ENCODE measurements at places on chromosomes 12 and 14. TPM values are rescaled to one million over a fixed set of nuclear protein-coding genes. Genes with fewer than 3 reads are reported as not detected.

GRCh38 chr12:87152075-87152474 lies 877.1 kb downstream of the C12orf50 start:
- no peak for DNase-seq

- no peak for DNase-seq
These were observed 170.9 kb downstream of the GRIP1 start for GRCh38 chr12:66508025-66508424.

DNA sequence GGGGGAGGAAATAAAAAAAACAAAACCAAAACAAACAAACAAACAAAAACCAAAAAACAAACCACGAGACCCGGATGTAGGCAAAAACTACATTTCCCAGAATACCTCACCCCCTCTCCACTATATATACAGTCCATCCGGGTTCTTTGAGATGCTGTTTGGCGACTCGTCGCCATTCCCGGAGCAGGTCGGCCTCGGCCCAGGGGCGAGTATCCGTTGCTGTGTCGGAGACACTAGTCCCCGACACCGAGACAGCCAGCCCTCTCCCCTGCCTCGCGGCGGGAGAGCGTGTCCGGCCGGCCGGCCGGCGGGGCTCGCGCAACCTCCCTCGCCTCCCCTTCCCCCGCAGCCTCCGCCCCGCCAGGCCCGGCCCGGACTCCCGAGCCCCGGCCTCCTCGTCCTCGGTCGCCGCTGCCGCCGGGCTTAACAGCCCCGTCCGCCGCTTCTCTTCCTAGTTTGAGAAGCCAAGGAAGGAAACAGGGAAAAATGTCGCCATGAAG lies at the start of gene RNF10:
RNF10 (plus strand) TSS at position 154 of the 500 bp plus-strand sequence. CDS start 456 bp downstream, outside the sequence.
- peak; percentile 87 for DNase-seq

DNA sequence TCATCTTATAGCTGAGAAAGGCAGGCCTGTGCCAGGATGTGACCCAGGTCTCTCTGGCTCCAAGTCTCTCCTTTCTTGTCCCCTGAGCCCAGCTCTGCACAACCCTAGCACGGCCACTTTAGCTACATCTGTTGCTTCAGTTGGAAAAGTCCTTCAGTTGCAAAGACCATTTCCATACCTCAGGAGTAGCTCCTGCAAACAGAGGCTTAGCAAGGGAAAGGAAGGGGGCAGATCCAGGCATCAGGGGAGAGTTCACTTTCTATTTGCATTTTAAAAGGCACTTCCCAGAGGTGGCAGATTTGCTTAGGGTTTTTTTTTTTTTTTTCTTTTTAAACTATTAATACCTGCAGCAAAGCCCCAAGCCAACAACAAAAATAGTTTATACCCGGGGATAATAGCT lies 3.0 kb upstream of the PITPNM2 start:
- no peak for DNase-seq

GRCh38 chr12:31120392-31121008 lies 46.8 kb downstream of the DDX11 start:
- DNase-seq: no peak

- DNase-seq: no peak
These were observed 277.7 kb downstream of the VRK1 start for GRCh38 chr14:97074856-97075255.

DNA sequence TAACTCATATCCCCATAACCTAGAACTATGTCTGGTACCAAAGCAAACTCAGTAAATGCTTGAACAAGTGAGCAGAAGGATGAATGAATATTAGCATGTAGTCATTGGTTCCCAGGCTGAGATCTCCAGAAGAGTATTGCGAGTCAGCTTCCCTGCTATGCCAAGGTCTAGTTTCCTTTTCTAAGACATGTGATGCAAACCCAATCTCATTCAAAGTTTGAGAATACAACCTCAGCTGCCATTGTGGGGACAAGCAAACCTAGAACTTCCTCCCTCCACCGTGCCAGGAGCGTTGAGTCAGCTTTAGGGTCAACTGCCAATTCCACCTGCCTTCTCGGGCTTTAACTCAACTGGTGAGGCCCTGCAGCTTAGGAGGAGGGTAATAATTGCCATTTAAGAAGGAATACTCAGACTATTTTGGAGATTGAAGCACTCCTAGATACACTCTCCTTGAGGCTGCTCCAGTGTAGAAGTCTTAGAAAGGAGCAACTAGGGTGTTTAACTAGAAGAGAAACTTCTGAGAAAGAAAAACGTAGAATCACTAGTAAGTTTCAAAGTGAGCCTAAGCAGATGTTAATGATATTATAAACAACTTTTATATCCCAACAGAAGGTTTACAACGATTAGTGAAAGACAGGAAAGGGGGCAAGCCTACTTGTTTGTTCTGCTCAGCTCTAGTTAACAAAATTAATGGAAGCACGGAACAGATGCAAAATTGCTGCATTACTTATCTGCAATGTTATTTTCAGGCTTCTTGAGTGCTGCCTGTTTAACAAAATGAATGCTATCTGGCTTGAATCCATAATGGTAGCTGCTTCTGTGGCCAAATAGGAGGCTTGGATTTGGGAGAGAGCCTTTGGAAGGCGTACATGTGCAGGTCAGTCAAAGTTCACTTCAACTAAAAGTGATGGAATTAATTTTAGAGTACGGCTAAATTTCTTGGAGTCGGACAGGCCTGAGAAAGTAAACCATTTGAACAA lies 96.9 kb downstream of the HELB start:
- DNase-seq: no peak

KCNMB4 gene
- total RNA-seq: 1.6 TPM

- DNase-seq: no peak
These were observed 52.3 kb downstream of the VEZT start for GRCh38 chr12:95269892-95270291.

DNA sequence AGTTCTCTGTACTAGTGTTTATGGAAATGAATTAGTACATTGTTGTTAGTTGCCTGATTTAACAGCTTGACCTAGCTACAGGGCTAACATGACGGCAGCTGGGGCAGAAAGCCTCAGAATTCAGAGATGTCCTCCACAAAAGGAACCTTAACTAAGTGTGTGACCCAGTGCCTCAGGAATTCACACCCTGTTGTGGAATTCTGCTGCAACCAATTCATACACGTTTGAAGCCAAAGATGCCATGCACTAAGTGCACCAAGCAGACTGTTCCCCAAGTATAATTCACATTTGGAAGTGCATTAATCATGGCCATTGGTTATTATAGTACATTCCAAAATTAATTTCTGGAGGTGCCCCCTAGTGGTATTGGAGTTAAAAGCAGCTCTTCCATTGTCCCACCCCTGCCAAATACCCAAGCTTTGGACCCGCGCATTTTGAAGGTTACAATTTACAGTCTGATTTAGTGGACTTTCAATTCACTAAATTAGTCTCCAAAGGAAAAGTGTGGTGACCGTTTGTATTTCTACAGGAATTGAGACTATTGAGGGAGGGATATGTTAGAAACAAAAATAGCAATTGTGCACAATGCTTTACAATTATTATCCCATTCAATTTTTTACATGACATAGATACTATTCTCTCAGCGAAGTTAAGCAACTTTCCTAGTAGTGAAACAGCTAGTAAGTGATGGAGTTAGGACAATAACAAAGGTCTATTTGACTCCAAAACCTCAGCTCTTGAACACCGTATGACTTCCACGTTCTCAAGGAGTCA lies 85.9 kb downstream of the PAX9 start:
- no peak for DNase-seq

RTN1 gene
- total RNA-seq: 0.97 TPM

SCN8A gene
- 0.19 TPM for total RNA-seq

DNA sequence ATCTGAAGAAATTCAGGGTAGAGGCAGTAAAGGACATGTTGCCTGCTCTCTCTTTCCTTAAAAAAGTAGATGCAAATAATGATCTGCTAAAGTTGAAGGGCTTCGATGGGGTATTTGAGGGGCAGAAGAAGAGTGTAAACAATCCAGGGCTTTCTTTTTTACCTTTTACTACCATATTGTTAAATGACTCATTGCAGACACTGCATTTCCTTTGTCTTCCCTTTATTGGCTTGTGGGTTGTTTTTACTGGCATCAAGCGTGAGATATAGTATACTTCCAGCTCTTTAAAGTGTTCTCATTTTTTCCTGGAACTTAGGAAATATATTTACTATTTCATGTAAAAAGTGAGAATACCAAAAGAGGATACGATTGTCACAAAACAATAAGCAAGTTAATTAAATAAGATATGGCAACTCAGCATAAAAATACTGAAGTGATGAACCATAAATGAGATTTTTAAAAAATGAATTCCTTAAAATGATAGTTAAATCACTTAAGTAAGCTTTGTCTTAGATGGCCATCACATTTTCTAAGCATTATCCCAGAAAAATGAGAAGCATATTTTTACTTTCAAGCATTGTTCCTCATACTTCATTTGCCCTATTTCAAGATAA lies 72.3 kb upstream of the KRAS start:
- DNase-seq: no peak

DNA sequence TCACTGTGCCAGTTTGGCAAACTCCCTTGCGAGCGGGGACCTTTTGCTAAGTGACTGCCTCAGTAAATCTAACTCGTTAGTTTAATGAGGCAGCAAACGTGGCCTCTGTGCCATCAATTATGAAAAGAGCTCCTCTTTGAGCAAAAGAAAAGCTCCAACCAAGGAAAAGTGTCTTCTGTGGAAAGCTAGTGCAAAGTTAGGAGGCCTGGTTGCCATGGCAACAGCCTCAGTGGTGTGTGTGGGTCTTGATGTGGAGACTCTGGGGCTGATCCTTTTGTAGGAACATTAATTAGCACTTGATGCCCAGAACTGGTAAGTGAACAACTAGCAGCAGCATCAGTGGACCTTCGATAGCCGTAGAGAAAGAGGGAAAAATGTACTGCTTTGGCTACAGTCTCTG lies 145.7 kb downstream of the CHST11 start:
- DNase-seq: no peak

NPAS3 gene
- total RNA-seq: 4.9 TPM

- no peak for DNase-seq
These were observed 189.4 kb downstream of the DPF3 start for GRCh38 chr14:72704502-72704901.

TSHR gene
- not detected for total RNA-seq

DNA sequence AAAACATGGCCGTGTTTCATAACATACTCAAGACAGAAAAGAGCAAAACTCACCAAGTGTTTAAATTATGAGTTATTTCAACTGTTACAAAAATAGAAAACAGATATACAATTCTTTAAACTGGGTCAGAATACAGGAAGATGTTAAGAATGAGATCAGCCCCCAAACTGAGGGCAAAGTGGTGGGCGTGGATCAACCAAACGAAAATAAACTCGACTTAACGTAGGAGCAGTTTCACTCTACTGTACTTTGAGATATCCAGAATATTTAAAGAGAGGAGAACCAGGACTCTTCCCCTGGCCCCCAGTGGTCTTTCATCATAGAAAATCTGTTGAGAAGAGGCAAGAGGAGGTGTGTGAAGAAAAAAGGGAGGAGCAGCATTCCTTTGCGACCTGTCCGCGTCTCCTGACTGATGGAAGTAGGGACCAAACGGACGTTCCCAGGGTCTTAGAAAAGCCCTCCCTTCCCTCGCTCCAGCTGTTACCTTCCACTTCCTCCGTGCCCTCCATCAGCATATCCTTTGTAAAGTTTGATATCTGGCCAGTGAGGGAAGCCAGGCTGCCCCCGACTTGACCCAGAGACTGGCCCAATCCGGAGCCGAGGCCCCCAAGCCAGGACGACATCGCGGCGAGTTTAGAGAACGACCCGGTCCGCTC lies 668 bp downstream of the TRIP11 start:
- DNase-seq: no peak

- no peak for DNase-seq
These were observed 369.7 kb upstream of the SYT1 start for GRCh38 chr12:78494911-78495310.

- no peak for DNase-seq
These were observed 219.1 kb downstream of the PHLDA1 start for GRCh38 chr12:75812271-75813018.

GRCh38 chr14:69232388-69232787 lies 27.6 kb upstream of the GALNT16 start:
- DNase-seq: no peak

DNA sequence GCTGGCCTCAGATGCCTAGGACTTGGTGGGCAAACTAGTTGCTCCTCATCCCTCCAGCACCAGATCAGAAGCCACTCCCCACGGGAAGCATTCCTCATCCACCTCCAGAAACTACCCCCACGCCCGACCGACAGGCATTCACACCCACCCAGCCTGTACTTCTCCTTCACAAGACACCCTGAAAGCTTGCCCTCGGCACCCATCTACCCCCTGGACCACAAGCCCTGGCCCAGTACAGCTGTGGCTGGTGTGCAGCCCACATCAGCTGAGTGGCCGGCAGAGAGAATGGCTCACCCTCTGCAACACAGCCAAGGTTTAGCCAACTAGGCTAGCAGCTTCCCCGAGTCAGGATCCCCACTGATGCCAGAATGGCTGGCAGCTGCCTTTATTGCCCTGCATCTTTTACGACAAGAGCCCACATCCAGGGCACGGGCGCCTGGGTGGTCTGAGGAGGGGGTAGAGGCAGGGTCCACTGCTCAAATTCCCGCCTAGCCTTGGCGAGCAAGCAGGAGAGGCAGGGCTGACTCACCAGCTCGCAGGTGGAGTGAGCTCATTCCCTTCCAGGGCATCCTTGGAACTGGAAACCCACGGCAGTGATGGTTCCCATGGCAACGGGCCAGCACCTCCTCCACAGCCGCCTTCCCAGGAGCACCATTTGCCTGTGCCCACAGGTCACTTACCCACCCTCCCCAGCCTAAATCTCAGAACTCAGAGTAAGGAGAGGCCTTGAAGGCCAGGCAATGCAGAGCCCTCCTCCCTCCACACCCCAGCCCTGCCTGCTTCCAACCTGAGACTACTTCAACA lies 17.1 kb downstream of the ACTN1 start:
- DNase-seq: no peak

DNA sequence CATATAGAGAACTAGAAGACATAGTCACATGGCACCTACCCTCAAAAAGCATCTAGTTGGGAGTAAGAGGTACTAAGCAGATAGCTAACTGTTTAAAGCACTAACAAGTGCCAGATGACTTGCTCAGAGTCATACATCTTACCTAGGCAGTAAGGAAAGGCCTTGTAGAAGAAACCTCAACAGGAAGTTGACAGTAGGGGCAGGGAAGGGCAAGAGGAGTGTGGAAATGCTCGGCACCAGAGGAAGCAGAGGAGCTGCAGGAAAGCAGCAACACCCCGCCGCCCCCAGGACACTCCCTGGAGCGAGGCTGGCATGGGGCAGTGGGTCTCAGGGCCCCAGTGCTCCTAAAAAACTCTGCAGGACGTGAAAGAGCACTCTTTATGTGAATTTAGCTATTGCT lies 92.9 kb downstream of the PPP2R5C start:
- DNase-seq: no peak
